T-helper 2 cell treated with Interferon-gamma antibody and Interleukin-4, amounts not matched to agents 5 μg/mL and 100 μg/mL, for 36 hours (primary cell): ENCODE measurements at places on chromosomes 12 and 14.
A peak's percentile ranks its signal among the peaks of the same experiment; 100 is the strongest.

DNA sequence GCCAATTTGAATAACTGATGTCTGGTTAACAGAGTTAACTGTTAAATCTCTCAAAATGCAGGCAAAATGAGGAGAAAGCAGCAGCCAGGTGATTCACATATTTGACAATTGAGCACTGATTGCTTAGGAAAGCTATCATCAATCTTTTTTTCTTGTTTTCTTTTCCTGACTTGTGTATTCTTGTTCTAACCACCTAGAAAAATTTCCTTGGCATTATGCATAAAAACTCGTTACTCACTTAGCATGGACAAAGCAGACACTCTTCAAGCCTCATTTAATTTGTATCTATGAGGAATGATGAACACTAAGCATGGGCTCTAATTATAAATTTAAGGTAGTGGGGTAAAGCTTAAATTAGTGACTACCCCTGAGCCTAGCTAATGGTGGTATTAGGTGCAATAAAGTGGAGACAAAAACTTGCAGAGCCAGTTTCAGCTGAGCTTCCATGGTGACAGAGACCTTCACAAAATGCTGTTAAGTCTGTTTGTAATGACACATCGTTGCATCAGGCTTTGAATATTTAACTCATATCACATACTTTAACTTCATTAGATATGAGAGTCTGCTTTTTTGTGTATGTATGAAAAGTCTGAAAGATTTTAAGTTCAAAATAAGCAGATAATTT is 52.0 kb downstream of the RASSF9 start:
- DNase-seq: no peak

- DNase-seq: peak; percentile 53
These were observed 29.1 kb downstream of the CHST11 start for GRCh38 chr12:104485651-104486362.

- DNase-seq: no peak
These were observed 1224.9 kb upstream of the TMEM132C start for GRCh38 chr12:127041985-127042625.

DNA sequence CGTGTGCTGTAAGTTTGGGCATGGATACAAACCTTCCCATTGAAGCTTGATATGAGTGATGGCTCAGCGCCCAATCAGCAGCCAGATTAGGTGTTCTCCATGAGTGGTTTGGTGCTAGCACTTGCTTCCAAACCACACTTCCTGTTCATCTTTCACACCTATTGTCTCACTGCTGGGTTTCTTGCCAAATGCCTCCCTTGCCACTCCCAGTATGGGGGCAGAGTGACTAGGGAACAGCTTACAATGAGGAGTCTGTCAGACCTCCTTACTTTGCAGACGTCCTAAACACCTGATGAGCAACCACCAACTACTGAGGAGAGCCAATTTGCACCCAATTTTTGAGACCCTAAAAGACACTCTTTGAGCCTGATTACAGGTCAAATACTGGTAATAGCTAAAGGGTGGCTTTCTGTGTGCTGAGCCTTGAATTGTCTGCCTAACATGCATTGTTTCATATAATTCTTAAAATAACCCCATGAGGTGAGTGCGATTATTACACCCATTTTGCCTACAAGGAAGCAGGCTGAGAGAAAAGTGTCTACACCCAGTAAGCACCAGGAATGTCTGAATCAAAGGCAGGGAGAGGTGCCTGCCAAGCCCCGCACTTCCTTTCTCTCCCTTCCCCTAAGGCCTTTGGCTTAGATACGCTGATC is 48.4 kb upstream of the FOS start:
- DNase-seq: peak; percentile 25

- DNase-seq: no peak
These were observed 735 bp upstream of the OTX2 start for GRCh38 chr14:56810836-56811592.

- no peak for DNase-seq
These were observed 43.7 kb downstream of the TRHDE start for GRCh38 chr12:72315858-72316257.
